ENCODE measurements at places on chromosomes 12 and 14. TPM values are rescaled to one million over a fixed set of nuclear protein-coding genes. Genes with fewer than 3 reads are reported as not detected.
A peak's percentile ranks its signal among the peaks of the same experiment; 100 is the strongest.

DNA sequence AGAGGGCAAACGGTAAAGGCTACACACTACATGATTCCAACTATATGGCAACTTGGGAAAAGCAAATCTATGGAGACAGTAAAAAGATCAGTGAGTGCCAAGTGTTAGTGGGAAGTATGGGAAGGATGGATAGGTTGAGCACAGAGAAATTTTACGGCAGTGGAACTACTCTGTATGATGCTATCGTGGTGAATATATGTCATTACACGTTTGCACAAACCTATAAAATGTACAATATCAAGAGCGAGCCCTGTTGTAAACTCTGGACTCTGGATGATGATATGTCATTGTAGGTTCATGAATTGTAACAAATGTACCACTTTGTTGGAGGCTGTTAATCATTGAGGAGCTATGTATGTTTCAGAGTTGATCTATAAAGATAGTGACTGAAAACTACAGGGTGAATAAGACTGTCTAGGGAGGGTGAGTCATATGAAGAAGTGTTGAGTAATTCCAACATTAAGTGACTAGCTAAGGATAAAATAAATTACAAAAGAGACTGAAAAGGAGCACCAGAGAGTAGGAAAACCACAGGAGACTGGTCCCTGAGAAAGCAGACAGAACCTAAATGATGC lies 349.2 kb upstream of the LMO3 start:
- peak; percentile 79 for DNase-seq

DNA sequence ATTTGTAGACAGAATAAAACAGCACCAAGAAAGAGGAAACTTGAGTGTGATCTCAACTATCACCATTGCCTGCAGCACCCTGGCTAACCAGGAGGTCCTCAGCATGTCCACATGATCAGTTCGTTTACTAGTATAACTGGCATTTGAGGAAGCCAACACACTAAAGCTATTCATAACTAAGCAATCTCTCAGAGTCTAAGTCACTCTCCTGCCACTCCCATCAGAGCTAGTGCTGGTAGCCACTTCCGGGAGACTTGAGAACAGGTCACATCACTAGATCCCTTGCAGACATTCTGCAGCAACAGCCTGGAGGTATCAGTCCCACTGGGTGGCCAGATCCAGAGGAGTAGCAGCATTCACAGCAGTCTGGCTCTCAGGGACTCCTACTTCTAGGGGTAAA lies 352.9 kb upstream of the OR4E1 start:
- DNase-seq = peak; percentile 19

DNA sequence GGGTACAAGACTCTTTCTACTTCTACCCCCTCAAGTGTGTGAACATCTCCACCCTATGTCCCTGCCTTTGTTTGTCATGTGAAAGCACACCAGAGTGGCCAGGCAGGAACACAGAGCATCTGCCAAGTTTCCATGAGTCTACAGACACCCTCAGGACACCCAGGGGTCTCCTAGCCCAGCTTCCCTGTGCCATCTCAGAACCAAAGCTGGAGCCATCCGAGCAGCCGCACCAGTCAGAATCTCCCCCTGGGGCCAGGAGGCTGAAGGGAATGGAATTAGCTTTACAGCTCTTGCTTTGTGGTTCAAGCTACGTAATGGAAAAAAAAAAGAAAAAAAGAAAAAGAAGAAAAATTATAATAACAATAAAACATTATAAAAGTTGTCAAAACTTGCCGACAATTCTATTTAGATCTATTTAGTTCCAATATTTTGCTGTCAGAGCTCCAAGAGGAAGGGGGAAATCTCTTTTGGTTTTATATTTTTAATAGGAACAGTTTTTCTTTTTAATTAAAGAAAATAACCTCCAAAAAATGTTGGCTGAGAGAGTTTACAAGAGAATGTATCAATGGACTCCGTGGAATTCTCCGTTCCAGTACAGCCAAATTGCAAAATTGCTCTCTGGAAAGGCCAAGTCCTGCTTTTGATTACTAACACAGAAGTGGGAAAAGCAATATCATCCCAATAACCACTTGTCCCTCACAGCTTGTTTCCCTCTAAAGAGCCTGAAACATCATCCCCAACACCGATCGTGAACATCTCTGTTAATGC lies 37.1 kb downstream of the TBX5 start:
- no peak for DNase-seq

DNA sequence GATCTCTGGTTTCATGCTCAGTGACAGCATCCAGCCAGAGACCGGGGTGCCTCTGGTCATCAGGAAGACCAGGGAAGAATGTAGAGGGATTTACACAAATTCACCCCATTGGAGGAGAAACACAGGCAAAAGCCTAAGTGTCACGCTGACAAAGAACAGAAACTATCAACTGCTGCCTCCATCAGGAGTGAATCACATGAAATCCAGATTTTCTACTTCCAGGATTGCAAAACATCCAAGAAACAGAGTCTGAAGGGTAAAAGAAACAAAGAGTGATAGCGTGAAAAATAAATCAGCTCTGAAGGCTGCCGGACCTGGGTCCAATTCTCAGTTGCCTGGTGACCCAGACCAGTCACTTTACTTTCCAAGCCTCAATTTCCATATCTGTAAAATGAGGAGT lies 136.1 kb upstream of the MAP1LC3B2 start:
- DNase-seq = peak; percentile 48

- no peak for DNase-seq
Observed at GRCh38 chr12:130524759-130525158, 187.1 kb downstream of the PIWIL1 start.

DNA sequence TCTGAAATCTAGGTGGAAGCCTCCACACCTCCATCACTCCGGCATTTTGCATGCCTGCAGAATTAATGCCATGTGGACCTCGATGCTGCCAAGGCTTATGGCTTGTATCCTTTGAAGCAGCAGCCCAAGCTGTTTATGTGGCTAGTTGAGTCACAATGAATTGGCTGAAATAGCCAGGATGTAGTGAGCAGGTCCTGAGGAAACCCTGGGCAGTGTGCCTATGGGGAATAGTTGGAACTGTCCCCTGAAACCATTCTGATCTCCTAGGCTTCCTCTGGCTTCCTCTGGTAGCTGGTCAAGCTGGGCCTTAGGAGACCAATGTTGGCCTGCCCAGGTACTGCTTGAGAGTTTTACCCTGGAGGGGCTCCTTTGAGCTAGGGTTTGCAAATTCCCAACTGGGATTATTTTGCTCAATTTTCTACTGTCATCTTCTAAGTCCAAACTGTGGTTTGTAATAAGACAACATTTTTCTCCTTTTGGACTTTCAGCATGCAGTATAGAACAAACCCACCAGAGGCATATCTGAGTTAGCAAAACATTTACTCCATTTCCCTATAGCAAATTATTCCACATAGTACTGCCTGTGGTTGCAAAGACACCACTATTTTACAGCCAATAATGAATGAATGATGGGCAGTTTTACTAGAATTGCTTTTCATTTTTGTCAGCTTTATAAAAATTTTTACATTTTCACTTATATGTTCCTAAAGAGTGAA lies 85.1 kb upstream of the AMIGO2 start:
- peak; percentile 21 for DNase-seq

DNA sequence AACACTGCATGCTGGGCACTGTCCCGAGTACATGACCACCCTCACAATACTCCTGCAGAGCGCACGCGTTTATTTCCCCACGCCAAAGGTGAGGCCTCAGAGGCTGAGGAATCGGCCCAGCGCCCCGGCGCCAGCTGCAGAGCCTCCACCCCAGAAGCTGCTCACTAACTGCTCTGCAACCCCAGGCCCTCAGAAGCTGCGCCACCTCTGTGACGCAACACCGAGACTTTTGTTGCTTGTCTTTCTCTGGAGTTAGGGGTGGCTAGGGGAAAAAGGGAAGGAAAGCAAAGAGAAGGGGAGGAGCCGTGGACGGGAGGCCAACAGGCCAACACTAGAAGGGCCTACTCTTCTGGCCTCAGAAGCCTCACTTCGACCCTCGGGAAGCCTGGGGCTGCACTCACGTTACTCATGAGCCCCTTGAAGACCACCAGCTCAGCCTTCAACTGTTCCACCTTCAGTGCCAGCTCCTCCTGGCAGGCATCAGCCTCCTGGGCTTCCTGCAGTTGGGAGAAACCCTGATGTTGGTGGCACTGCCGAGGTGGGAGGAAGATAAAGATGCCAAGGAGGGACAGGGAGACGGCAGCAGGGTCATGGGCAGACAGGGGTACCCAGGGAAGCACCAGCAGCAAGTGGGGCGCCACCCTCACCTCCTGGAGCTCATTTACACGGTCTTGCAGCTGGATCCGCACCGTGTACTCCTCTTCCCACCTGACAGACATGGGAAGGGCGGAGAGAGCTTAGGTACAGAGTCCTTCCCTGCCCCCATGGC lies 5.4 kb downstream of the IFFO1 start:
- DNase-seq = no peak

DNA sequence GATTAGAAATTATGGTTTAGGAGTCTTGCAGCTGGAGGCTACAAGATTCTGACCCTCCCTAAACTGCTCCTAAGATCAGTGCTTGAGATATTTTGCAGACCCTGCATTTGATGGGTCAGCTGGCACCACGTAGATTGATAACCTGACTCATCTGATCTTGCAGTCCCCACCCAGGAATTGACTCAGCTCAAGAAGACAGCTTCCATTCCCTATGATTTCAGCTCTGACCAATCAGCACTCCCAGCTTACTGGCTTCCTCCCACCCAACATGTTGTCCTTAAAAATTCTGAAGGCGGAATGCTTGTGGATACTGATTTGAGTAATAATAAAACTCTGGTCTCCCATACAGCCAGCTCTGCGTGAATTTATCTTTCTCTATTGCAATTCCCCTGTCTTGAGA lies 23.2 kb upstream of the MTHFD1 start:
- peak; percentile 10 for DNase-seq

The GLT1D1 gene
- not detected for total RNA-seq

The SALL2 gene
- 4.1 TPM for total RNA-seq

The BIN2 gene
- not detected for total RNA-seq

The PRR4 gene
- total RNA-seq = 9.3 TPM

The DACT1 gene
- 0.40 TPM for total RNA-seq

The RNU6-7 gene
- not detected for total RNA-seq

The CCDC91 gene
- 15.7 TPM for total RNA-seq

The BEGAIN gene
- 3.8 TPM for total RNA-seq

All from PC-3 (cell line).